ENCODE measurements at places on chromosomes 1 and 21. TPM values are rescaled to one million over a fixed set of nuclear protein-coding genes. Genes with fewer than 3 reads are reported as not detected.

GRCh38 chr1:66624412-66625060 is 90.6 kb downstream of the SGIP1 start:
- no peak for DNase-seq
- no peak overlapping the region for H3K27ac ChIP-seq
- no peaks in the 10 kb centered on the region for H3K36me3 ChIP-seq
- H3K27me3 ChIP-seq: no peaks in the 10 kb centered on the region

DNA sequence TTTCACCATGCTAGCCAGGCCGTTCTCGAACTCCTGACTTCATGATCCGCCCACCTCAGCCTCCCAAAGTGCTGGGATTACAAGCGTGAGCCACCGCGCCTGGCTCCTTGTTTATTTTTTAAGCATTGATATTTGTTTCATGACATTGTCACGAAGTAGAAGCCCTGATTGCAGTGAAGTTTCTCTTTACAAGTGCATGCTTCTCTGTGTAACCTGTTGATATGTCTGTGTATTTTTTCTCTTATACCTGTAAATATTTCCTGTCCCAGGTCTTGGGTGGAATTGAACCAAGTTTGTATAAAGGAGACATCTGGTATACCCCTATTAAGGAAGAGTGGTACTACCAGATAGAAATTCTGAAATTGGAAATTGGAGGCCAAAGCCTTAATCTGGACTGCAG is 73.5 kb upstream of the FAM3B start:
- H3K27me3 ChIP-seq: no peaks in the 10 kb centered on the region
- no peak overlapping the region for H3K4me3 ChIP-seq
- no peak overlapping the region for H3K27ac ChIP-seq

The CFAP107 gene
- not detected for polyA plus RNA-seq

The TNFRSF25 gene
- 65.9 TPM for polyA plus RNA-seq

The C8A gene
- not detected for polyA plus RNA-seq

GRCh38 chr1:109913360-109913879 is 2.8 kb downstream of the CSF1 start:
- H3K27me3 ChIP-seq: no peaks in the 10 kb centered on the region
- no peak for DNase-seq
- peaks cover 21% of the 10 kb centered on the region for H3K36me3 ChIP-seq
- no peak overlapping the region for H3K4me3 ChIP-seq
- peaks cover 47% of the 10 kb centered on the region for H3K4me1 ChIP-seq

The DNAJC6 gene
- 0.60 TPM for polyA plus RNA-seq

The OR2L3 gene
- 0.01 TPM for polyA plus RNA-seq

DNA sequence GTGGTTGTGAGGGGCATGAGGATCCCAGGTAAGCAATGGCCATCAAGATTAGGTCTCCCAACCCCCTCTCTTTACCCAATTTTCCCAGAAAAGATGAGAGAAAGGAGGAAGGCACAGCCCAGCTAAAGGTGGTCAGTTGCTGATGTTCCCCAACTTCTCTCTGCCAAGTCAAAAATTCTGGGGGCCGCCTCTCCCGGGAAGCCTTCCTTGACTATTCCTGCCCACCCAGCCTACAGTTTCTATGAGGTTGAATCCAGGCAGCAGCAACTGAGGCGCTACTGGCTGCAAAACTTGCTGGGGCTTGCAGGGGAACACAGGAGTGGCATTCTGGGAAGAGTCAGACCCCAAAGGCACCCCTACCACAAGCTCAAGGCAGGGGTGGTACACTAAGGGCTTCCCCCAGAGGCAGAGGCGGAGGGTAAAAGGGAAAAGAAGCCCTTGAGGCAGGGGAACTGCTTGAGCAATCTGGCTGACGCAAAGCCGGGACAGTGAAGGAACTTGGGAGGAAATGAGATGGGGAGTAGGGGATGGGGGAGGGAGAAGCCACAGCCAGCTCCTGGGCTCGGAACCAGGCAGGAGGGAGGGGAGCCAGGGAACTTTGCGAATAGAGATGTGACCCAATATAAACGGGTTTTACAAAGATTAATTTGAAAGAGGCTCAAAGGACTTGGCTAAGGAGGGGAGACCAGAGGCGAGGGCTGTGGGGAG is 31.2 kb downstream of the SDC3 start:
- no peaks in the 10 kb centered on the region for H3K27me3 ChIP-seq
- H3K4me1 ChIP-seq: peaks cover 61% of the 10 kb centered on the region
- H3K27ac ChIP-seq: peak overlapping the region; percentile 72
- H3K4me3 ChIP-seq: no peak overlapping the region
- peaks cover 45% of the 10 kb centered on the region for H3K36me3 ChIP-seq
- DNase-seq: peak; percentile 96

- H3K4me3 ChIP-seq: no peak overlapping the region
- no peaks in the 10 kb centered on the region for H3K27me3 ChIP-seq
- no peaks in the 10 kb centered on the region for H3K36me3 ChIP-seq
- DNase-seq: no peak
Observed at GRCh38 chr1:202162047-202162417, 1.6 kb upstream of the PTPN7 start.

GRCh38 chr1:150567341-150567716 is 12.1 kb downstream of the MCL1 start:
- H3K27me3 ChIP-seq: no peaks in the 10 kb centered on the region
- H3K27ac ChIP-seq: peak overlapping the region; percentile 99
- no peaks in the 10 kb centered on the region for H3K36me3 ChIP-seq
- no peak for DNase-seq
- peak overlapping the region; percentile 43 for H3K4me3 ChIP-seq
- peaks cover 96% of the 10 kb centered on the region for H3K4me1 ChIP-seq

The SLC26A9 gene
- not detected for polyA plus RNA-seq

GRCh38 chr21:20419772-20420171 is 578.4 kb upstream of the NCAM2 start:
- H3K4me1 ChIP-seq: no peaks in the 10 kb centered on the region
- no peak overlapping the region for H3K4me3 ChIP-seq

- no peaks in the 10 kb centered on the region for H3K27me3 ChIP-seq
- H3K36me3 ChIP-seq: no peaks in the 10 kb centered on the region
- no peaks in the 10 kb centered on the region for H3K4me1 ChIP-seq
- no peak overlapping the region for H3K4me3 ChIP-seq
- no peak overlapping the region for H3K27ac ChIP-seq
Observed at GRCh38 chr1:181746224-181746623, 262.9 kb downstream of the CACNA1E start.

The NEK2 gene
- polyA plus RNA-seq: 8.1 TPM

- H3K27me3 ChIP-seq: no peaks in the 10 kb centered on the region
- no peaks in the 10 kb centered on the region for H3K36me3 ChIP-seq
- DNase-seq: no peak
- H3K4me3 ChIP-seq: no peak overlapping the region
- no peaks in the 10 kb centered on the region for H3K4me1 ChIP-seq
Observed at GRCh38 chr21:39712976-39713375, 32.0 kb upstream of the IGSF5 start.

DNA sequence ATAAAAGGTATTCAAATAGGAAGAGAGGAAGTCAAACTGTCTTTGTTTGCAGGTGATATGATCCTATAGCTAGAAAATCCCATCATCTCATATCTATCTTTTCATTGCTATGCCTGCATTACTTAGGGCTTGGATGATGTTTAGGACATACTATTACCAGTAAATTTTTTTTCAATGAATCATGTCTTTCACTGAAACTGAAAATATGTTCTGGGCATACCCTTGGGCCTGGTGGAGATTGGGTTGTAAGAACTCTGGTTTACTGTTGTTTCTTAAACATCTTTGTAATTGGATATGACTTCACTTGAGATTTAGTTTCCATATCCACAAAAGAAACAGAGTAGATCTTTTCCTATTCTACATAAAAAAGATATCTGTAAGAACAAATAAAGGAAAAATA is 502.2 kb upstream of the PRMT6 start:
- no peak for DNase-seq
- H3K27me3 ChIP-seq: no peaks in the 10 kb centered on the region
- H3K27ac ChIP-seq: no peak overlapping the region
- H3K36me3 ChIP-seq: no peaks in the 10 kb centered on the region

DNA sequence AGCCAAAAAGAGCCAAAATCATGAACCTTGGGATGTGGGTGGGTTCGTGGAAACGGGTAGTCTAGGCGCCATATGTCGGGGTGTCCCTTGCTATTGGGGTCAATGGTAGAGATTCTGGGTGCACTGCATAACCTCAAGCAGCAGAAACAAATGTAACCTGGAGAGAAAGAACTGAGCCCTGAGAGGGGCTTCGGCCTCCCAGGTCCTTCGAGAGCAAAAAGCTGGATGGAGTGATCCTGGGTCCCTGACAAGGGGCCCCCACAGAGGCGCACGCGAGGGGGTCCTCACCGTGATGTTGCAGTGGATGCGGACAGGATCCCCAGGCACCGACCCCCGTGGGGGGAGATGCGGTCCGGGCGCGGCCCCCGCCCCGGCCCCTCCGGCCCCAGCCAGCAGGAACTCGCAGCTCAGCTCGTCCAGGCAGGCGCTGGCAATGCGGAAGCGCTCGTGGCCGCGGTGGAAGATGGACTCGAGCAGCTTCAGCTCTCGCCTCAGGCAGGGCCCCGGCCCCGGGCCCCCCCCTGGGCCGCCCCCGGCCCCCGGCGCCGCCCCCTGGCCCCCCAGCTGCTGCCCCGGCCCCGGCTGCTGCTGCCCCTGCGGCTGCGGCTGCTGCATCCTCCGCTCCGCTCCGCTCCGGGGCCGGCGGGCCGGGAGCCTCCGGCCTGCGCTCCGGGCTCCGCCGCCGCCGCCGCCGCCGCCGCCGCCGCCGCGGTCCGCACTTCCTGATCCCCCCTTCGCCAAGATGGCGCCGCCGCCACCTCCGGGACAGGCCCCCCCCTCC is at the start of gene UBE2Q1:
TSS of gene UBE2Q1 (minus strand) at position 724 of the 781 bp plus-strand sequence. CDS start at position 615, 109 bp downstream.
- H3K27ac ChIP-seq: peak within 1 kb of the TSS; percentile 94
- DNase-seq: peak; percentile 81
- peaks cover 27% of the 10 kb centered on the region for H3K36me3 ChIP-seq
- peaks cover 39% of the 10 kb centered on the region for H3K4me1 ChIP-seq
- peak within 1 kb of the TSS; percentile 83 for H3K4me3 ChIP-seq

- H3K36me3 ChIP-seq: no peaks in the 10 kb centered on the region
- no peak overlapping the region for H3K27ac ChIP-seq
- H3K27me3 ChIP-seq: no peaks in the 10 kb centered on the region
- no peaks in the 10 kb centered on the region for H3K4me1 ChIP-seq
- DNase-seq: no peak
Observed at GRCh38 chr1:24586970-24587820, 31.3 kb downstream of the NCMAP start.

GRCh38 chr1:151540982-151541377 is 871 bp downstream of the TUFT1 start:
- peak overlapping the region; percentile 64 for H3K4me3 ChIP-seq
- H3K27me3 ChIP-seq: no peaks in the 10 kb centered on the region
- H3K36me3 ChIP-seq: no peaks in the 10 kb centered on the region

DNA sequence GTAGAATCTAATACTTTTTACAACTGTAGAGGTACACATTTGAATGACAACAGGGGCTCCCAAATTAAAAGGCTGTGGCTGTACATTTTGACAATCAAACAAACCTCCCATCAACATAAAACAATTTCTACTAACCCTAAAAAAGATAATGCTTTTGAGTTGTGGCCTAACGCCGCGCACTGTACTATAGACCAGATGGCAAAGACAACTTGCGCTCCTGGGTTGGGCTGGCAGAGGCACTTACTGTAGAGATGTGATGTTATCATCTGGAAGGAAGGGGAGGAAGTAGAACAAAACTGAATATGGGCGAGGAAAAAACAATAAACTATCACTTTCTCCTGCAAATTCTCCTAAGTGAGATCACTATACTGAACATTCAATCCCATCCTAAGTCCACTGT is 26.1 kb downstream of the SPRTN start:
- H3K27ac ChIP-seq: no peak overlapping the region
- no peaks in the 10 kb centered on the region for H3K36me3 ChIP-seq
- H3K27me3 ChIP-seq: no peaks in the 10 kb centered on the region
- no peak overlapping the region for H3K4me3 ChIP-seq
- peaks cover 6% of the 10 kb centered on the region for H3K4me1 ChIP-seq

- no peaks in the 10 kb centered on the region for H3K36me3 ChIP-seq
- peaks cover 39% of the 10 kb centered on the region for H3K27me3 ChIP-seq
- peaks cover 8% of the 10 kb centered on the region for H3K4me1 ChIP-seq
- H3K27ac ChIP-seq: no peak within 1 kb of the TSS
- H3K4me3 ChIP-seq: no peak within 1 kb of the TSS
Observed at GRCh38 chr1:43269627-43270375, at the start of gene TMEM125. TMEM125 (plus strand) TSS chr1:43269983; CDS start chr1:43272723, 2,740 bp downstream.

GRCh38 chr1:19811206-19811851 is 3.8 kb downstream of the RNF186 start:
- no peaks in the 10 kb centered on the region for H3K27me3 ChIP-seq
- DNase-seq: no peak
- no peak overlapping the region for H3K4me3 ChIP-seq
- H3K36me3 ChIP-seq: no peaks in the 10 kb centered on the region

The KLHL12 gene
- polyA plus RNA-seq: 17.6 TPM

- no peak for DNase-seq
- no peak overlapping the region for H3K4me3 ChIP-seq
- no peaks in the 10 kb centered on the region for H3K36me3 ChIP-seq
- no peaks in the 10 kb centered on the region for H3K4me1 ChIP-seq
- H3K27ac ChIP-seq: no peak overlapping the region
- H3K27me3 ChIP-seq: no peaks in the 10 kb centered on the region
Observed at GRCh38 chr1:114231301-114231700, 77.6 kb upstream of the SYT6 start.

GRCh38 chr1:189752461-189752995 is 725.1 kb downstream of the BRINP3 start:
- H3K4me3 ChIP-seq: no peak overlapping the region
- no peaks in the 10 kb centered on the region for H3K4me1 ChIP-seq
- H3K36me3 ChIP-seq: no peaks in the 10 kb centered on the region

GRCh38 chr1:63914706-63915105 is 140.9 kb downstream of the ROR1 start:
- no peak for DNase-seq
- no peak overlapping the region for H3K4me3 ChIP-seq
- H3K4me1 ChIP-seq: peaks cover 34% of the 10 kb centered on the region

- no peak overlapping the region for H3K27ac ChIP-seq
- H3K4me1 ChIP-seq: no peaks in the 10 kb centered on the region
- DNase-seq: peak; percentile 89
- H3K27me3 ChIP-seq: no peaks in the 10 kb centered on the region
- H3K4me3 ChIP-seq: no peak overlapping the region
- no peaks in the 10 kb centered on the region for H3K36me3 ChIP-seq
Observed at GRCh38 chr1:109792056-109792831, 28.5 kb upstream of the EPS8L3 start.

DNA sequence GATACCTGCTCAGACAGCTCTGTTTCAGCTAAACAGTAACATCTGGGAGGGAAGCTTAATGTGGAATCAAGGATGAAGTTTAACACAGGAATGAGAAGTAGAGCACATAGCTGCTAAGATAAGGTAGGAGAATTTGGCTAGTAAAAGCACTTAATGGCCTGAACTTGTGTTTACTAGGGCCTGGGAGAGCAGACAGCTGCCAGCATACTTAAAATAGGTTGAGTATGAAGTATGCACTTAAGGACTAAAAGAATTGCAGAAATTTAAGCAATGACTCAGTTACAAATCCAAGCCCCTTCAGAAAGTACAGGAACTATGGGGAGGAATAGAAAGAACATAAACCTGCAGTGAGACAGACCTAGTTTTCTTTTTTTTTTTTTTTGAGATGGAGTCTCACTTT is 53.0 kb downstream of the BACH1 start:
- H3K36me3 ChIP-seq: no peaks in the 10 kb centered on the region
- H3K4me1 ChIP-seq: peaks cover 37% of the 10 kb centered on the region
- H3K27ac ChIP-seq: no peak overlapping the region
- DNase-seq: no peak
- H3K4me3 ChIP-seq: no peak overlapping the region
- H3K27me3 ChIP-seq: no peaks in the 10 kb centered on the region

- no peak overlapping the region for H3K27ac ChIP-seq
- DNase-seq: no peak
- H3K27me3 ChIP-seq: no peaks in the 10 kb centered on the region
Observed at GRCh38 chr21:15272591-15272990, 207.8 kb upstream of the NRIP1 start.

The IER5 gene
- 11.7 TPM for polyA plus RNA-seq

The CELF3 gene
- 0.69 TPM for polyA plus RNA-seq
